ENCODE measurements at places on chromosomes 3 and 15. TPM values are rescaled to one million over a fixed set of nuclear protein-coding genes. Genes with fewer than 3 reads are reported as not detected.

ERICH6 gene
- total RNA-seq: not detected

MME gene
- 0.34 TPM for total RNA-seq

SYNM gene
- 3.3 TPM for total RNA-seq

DNA sequence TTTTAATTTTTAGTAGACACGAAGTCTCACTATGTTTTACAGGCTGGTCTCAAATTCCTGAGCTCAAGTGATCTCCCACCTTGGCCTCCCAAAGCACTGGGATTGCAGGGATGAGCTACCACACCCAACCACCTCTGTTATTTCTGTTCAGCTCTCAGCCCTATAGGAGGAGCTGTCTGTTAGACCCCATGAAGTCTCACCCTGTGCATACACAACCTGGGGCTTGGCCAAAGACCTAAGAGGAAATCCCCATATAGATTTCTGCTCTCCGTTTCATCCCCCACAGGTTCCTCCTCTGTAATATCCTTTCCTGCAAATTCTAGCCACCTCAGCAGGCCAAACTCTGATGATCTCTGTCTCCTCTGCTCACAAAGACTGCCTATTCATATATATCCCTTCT is 56.6 kb upstream of the CTDSPL2 start:
- no peak for DNase-seq

DNA sequence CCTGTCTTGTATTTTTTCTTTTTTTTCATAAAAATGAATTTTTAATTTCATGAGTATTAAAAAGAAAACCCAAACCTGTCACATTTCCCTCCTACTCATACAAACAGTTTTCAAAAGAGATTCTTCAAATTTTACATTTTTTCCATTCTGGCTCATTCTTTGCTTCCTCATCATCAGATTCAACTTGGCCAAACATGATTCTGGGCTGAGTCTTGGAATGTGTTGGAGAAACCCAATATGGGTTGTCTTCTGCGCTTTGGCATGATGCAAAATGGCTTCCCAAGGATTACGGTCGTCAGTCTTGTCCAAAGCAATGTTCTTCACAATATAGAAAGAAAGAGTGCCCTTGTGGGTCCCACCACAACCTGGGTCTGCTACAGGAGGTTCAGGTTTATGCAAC is 12.4 kb upstream of the TM4SF4 start:
- DNase-seq: no peak

DNA sequence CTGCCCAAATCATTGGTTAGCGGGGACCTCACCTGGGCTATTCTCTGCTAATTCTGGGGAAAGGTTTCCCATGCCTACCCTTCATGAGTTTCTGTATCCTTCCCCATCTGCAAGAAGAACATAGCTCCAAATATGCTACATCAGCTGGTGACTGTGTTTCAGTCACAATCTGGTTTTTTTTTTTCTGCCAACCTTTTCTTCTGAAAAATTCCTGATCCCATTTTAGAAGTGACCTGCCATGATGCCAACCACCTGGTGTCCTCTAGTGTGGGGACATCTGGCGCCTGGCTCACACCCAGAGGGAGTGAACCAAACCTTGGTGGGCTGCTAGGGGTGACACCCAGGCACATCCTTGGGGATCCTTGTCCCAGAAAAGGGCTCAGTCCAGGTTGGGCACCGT is 76.1 kb downstream of the CHRD start:
- no peak for DNase-seq

DNA sequence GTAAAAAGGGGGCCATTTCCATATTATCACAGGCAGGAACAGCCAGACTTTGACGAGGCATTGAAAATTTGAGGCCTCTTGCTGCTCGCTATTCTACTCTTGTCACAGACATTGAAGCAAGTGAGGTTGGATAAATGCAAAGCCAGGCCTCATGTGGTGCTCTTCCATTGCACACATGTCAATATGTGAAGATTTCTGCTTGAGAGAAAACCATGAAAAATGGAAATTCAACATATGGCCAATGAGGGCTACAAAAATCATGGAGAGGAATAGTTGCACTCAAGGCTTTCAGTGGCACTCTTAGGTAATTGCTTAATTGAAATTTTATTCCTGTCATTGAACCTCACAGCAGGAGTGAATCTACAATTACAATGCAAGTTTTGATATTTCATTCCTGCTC is 185.6 kb upstream of the MBNL1 start:
- no peak for DNase-seq

- no peak for DNase-seq
Observed at GRCh38 chr3:50164984-50165909, 10.1 kb downstream of the SEMA3F start.

DNA sequence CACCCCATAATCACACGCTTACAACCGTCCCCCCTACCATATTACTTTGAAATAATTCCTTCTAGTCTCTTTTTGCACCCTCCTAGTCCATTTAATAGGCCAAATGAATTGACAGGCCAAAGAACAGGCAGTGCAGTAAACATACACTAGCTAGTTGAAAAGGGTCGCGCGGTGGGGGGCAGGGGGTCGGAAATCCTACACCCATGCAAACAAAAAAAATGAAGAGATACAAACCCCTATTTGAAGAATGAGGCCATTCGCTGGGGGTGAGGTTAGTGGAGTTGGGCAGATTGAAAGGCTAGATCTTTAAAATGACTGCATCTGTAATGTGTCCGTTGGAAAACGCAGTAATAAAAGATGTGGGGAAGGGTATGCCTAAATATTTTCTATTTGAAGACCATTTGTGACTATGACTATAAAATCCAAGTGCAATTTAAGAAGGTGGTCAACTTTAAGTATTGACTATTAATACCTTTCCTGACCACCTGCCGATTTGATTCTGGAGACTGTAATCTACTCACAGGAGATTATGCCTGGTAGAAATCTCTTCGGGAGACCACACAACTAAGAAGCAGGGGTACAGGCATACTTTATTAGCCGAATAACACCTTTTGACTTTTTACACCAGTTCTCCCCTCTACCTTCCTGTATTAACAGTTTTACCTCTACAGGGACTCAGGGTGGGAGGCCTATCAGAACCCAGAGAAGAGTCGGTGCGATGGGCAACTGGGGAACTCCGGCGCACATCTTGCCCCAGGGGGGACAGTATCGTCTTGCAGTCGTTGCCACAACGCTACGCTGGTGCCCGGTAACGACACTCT is 762 bp upstream of the ARL6 start:
- no peak for DNase-seq

DNA sequence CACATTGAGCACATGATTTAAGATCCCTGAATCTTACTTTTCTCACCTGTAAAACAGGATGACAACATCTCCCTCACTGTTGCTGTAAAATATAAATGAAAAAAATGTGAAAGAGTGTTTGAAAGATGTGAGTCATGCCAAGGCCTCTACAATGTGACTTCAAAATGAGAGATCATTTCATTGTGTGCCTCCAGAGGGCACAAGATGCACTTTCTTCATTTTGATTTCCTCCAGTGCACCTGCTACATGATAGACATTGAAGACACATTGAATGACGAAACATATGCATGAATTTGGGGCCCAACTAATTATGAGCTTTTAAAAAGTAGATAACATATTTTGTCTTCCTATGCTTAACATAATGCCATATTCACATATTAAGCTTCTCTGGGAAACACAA is 170.3 kb downstream of the MOBP start:
- peak; percentile 31 for DNase-seq

DNA sequence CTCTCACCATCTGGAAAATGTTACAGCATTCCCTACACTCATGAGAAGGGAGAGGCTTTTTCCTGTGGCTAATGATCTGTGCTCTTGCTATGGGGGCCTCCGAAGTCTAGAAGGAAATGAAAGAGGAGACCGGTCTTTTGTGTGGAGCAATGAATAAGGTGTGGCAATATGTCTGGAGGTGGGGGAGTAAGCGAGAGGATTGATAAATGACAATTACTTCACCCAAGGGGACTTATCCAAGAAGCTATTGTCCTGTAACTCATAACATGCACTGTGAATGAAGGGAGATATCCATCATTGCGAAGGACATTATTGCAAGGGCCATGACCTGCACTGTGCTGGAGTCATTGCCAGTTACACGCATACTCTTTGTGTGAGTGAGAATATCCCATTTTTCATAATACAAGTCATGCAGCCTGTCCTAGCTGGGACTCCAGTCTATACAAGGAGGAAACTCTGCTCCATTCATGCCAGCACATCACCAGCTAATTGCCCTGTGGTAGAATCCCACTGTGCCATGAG is 37.7 kb upstream of the SYNPR start:
- no peak for DNase-seq

- DNase-seq: no peak
Observed at GRCh38 chr3:58679446-58679845, 12.9 kb upstream of the FAM3D start.

Data from HCT116 (cell line).